Smooth muscle cell of the brain vasculature (primary cell): ENCODE measurements at places on chromosomes 1 and 21.

DNA sequence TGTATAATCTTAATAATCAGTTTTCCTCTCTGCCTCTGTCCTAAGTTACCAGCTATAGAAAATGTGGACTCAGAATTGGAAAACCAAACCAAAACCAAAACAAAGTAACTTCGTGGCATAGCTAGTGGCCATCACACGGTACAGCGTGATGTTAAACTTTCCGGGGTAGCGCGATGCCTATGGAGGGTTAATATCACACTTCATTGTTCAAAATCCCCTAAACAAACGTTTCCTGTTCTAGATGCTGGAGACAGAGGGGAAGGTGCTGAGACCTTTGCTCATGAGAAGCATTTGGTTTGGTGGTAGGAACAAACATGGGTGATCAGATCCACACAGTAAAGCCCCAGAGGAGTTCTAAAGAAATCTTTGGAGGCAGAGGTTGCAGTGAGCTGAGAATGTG, 4.9 kb downstream of the AADACL4 start:
- DNase-seq, result no peak

DNA sequence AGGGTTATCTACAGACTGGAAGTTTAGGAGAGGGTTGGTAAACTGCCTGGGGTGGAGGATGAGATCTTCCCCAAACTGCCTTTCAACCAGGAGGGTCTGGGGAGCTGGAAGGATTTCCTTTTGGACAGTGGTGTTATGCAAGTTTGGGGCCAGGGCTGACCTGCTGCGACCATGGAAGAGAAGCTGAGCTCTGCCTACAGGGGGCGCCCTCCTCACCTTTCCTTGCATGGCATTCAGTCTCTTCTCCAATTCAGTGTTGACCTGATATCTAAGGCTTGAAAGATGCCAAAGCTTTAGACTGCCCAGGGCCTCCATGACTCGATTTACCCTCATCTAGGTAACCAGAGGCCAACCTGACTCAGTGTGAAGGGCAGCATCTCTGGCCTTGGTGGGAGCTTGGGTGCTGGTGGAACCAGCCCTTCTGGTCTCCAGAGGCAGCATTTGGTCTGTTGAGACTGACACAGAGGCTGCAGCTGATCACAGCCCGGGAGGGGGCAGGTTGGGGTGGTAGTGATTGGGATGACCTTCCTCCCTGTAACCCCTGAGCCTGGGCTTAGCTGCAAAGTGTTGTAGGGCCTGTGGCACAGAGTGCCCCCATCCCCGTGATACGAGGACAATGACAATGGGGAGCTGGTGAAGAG, 170.0 kb downstream of the GRIK3 start:
- DNase-seq, result no peak

GRCh38 chr1:178037510-178038253, 56.2 kb upstream of the RASAL2 start:
- DNase-seq, result no peak

DNA sequence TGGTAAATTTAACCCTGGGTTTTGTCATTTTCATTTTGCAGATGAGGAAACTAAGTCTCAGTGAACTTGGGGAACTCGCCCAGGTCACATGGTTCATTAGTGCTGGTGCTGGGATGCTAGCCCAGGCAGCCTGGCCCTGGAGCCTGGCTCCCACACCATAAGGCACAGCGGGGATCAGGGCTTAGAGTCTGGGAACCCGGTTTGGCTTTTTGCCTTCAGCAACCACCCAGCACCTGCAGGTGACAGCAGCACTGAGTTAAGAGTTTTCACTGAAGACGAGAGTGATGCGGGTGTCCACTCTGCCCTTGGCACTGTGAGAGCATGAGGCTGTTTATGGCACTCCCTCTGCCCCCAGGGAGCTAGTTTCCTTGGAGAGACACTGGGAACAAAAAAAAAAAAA, 18.4 kb upstream of the CD101 start:
- no peak for DNase-seq

DNA sequence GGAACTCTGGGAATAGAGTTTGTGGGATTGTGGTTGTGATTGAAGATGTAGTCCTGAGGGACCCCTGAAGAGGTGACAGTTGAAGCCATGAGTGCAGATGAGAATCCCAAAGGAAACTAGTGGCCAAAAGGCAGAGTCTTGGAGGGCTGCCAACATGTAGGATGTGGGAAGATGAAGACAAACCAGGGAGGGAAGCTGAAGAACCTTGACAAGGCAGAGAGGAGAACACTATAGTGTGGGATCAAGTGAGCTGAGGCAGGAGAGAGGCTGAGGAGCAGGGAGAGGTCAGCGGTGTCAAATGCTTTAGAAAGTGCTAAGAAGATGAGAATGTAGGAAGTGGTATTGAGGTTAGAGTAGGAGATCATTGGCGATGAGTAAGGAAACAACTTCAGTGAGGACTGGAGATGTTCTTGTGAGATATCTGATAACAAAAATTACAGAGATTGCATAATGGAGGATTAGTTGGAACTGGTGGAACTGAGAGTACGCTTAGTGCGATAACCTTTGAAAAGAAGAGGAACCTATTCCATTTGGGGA, 88.5 kb upstream of the VCAM1 start:
- peak; percentile 73 for DNase-seq

GRCh38 chr21:42887326-42887725, 5.8 kb upstream of the NDUFV3 start:
- no peak for DNase-seq

- no peak for DNase-seq
Measured at GRCh38 chr1:22804969-22805671, 94.5 kb downstream of the EPHB2 start.

GRCh38 chr1:36034692-36035091, 49.2 kb upstream of the TEKT2 start:
- DNase-seq, result no peak

DNA sequence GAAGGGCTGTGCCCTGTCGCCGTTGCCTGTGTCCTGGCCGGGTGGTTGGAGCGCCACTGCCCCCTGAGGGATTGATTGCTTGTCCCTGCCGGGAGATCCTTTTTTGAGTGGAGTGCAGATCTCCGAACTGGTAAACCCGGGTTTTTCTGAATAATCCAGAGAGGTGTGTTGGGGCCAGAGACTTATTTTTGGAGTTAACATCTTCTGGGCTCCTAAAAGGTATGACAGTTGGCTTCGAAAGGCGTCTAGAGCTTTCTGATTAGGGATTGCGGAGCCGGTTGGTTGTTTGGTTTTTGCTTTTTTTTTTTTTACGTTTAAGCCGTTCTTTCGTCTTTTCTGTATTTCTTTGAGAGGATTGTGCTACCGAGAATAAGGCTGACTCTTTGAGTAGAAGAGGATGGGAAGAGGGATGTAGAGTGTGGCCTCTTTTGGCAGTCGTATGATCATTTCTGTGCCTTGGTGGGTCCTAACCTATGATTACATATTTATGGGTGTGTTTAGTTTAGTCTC, 756 bp downstream of the RLF start:
- DNase-seq, result no peak

GRCh38 chr1:208907790-208908189, 663.6 kb upstream of the PLXNA2 start:
- no peak for DNase-seq

- DNase-seq, result no peak
Measured at GRCh38 chr1:85596947-85597346, 16.4 kb downstream of the CCN1 start.

GRCh38 chr1:19359357-19359756, 47.2 kb downstream of the SLC66A1 start:
- DNase-seq, result no peak

- no peak for DNase-seq
Measured at GRCh38 chr1:225388372-225388771, 39.5 kb downstream of the LBR start.

- no peak for DNase-seq
Measured at GRCh38 chr1:15261155-15262002, 14.4 kb downstream of the FHAD1 start.

DNA sequence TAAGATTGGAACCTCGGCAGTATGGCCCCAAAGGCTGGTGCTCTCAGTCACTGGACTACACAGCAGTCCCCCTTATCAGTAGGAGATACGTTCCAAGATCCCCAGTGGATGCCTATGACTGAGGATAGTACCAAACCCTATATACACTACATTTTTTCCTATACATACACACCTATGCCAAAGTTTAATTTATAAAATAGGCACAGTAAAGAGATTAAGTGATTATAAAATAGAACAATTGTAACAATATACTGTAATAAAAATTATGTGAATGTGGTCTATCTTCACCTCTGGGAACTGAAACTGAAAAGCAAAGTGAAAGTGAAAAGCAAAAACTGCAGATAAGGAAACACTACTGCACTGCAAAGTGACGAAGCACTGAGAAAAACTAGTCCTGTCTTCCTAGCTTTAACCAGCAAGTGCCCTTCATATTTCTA, 96.8 kb downstream of the INTS7 start:
- no peak for DNase-seq

DNA sequence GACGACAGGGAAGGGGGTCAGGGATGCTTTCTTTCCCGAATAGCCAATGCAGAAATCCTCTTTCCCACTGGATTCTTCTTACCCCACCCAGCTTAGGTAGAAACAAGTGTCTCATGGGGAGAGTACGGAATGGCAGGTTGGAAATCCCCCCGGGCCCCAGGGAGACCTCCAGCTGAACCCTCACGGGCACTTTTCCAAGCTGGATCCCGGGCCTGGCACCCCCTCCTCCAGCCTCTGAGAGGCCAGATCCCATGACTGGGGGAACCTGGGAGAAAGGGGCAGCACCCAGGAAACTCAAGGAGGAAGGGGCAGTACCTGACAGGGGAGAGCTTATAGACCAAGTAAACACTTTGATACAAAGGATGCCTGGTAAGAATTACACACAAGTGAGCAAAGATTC, 1.3 kb downstream of the PKP1 start:
- no peak for DNase-seq
